ENCODE measurements at places on chromosomes 2 and 18. TPM values are rescaled to one million over a fixed set of nuclear protein-coding genes. Genes with fewer than 3 reads are reported as not detected.

YIPF4 gene
- total RNA-seq, result 21.0 TPM

PREPL gene
- total RNA-seq, result 20.3 TPM

TXNDC2 gene
- total RNA-seq, result not detected

SLC9A4 gene
- 0.10 TPM for total RNA-seq

TMEM37 gene
- total RNA-seq, result not detected

TRIM43 gene
- not detected for total RNA-seq

PSMA8 gene
- total RNA-seq, result 1.3 TPM

FEZ2 gene
- 15.3 TPM for total RNA-seq

RND3 gene
- total RNA-seq, result not detected

CFC1 gene
- total RNA-seq, result not detected

CIB4 gene
- not detected for total RNA-seq

ROCK1 gene
- total RNA-seq, result 68.1 TPM

MARCO gene
- total RNA-seq, result not detected

GALR1 gene
- total RNA-seq, result not detected

ROCK2 gene
- 19.1 TPM for total RNA-seq

All from natural killer cell treated with Interleukin-12 subunit alpha and Interleukin-12 subunit beta and Interleukin-15 and Interleukin-18, amount 100 ng/mL, for 72 hours (primary cell).